ENCODE measurements at places on chromosomes 6 and 20.

GRCh38 chr6:8481727-8482126, 46.4 kb upstream of the SLC35B3 start:
- no peak for DNase-seq

DNA sequence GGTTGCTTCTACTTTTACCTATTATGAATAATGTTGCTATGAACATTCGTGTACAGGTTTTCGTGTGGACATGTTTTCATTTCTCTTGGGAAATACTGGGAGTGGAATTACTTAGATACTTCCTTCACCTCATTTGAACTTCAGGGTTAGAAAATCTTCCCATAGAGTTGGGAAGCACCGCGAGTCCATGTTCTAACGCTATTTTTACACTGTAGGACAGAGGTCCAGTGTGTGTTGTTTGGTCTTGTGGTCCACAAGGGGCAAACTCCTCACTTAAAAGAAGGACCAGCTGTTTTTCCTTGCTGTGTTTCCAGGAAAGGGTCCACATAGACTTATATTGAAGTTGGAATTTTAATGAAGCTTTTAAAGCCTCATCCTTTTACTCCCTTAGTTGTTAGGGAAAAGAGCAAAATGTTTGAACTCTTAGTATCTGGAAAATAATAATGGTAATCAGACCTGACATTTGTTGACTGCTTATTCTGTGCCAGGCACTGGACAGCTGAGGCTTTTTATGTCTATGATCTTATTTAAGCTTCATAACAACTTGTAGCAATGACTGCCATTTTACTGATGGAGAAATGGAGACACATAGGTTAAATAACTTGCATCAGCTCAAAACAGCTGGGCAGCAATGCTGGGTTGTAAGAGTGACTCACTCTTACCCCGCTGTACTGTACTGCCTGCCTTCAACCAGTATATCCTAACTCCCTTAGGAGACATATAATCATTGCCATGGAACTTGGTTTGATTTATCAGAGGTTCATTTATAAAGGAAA, 52.0 kb downstream of the CDC5L start:
- DNase-seq, result no peak

GRCh38 chr6:161076181-161076677, 84.7 kb downstream of the MAP3K4 start:
- DNase-seq, result peak; percentile 45

GRCh38 chr6:40083141-40083920, 149.1 kb upstream of the MOCS1 start:
- DNase-seq, result no peak

- DNase-seq, result no peak
These were observed 4.1 kb downstream of the ATP9A start for GRCh38 chr20:51763965-51764602.

- DNase-seq, result no peak
These were observed 182.3 kb downstream of the THBS2 start for GRCh38 chr6:169071394-169071793.

DNA sequence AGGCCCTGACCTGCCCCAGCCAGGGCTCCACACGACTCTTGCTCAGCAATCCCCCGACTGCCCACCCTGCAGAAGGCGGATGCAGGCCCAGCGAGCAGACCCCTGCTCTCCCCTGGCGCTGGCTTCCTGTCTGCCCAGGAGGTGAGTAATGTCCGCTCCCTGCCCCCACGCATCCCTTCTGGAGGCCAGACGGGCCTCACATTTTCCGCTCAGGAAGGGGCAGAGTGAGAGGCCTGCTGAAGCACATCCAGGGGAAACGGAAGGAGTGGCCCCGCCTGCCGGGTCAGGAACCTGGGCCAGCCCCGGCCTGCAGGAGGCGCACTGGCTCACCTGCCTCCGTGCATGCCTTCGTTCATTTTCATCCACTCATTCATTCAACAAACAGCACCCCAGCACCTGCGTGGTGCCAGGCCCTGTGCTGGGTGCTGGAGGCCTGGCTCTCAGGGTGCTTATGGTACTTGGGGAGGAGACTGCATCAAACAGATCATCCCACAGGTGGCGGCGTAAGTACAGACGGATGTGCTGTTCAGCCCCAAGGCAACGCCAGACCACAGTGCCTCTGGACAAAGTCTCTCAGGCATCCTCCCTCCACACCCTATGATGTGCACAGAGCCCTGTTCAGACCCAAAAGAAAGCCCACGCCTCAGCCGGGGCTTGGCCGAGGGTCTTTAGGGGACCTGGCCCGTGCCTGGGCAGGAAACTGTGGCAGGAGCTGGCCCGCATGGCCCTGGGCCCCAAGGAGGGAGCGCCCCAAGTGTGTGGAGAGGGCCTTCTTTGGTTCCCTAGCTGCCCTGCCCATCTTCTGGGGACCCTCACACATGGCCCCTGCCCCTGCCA, 112.1 kb downstream of the ASXL1 start:
- peak; percentile 77 for DNase-seq

DNA sequence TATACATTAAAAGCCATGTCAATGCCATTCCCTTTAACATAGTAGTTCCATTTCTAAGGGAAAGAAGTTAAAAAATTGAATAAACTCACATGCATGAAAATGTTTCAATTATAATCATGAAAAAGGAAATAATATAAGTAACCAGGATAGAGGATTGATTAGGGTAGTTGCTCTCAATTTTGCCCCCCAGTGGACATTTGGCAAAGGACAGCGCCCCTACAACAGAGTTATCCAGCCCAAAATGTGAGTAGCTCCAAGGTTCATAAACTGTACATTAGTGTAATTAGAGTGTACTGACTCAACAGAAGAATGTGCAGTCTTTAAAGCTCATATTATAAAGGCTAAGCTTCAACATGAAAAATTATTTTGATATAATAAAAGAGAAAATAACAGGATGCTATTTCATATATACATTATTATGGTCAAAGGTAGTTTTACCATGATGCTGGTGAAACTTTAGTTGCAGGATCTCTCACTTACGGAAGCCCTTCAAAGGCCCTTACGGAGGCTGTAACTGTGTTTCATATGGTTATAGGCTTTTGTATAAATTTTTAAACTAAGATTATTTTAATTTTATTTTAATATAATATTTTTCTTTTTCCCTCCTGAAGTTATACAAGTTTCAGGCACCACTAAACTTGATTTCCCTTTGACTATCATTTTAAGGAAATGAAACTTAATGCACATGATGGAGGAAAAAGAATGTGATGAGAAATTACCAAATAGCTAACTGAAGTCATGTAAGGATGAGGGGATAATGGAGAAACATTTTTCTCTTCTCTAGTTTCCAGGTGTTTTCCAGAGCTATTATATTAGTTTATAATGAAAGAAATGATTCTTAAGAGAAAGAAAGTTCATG, 403.6 kb downstream of the PLCB1 start:
- no peak for DNase-seq

GRCh38 chr6:42020967-42021366, 29.4 kb upstream of the TAF8 start:
- DNase-seq, result no peak

DNA sequence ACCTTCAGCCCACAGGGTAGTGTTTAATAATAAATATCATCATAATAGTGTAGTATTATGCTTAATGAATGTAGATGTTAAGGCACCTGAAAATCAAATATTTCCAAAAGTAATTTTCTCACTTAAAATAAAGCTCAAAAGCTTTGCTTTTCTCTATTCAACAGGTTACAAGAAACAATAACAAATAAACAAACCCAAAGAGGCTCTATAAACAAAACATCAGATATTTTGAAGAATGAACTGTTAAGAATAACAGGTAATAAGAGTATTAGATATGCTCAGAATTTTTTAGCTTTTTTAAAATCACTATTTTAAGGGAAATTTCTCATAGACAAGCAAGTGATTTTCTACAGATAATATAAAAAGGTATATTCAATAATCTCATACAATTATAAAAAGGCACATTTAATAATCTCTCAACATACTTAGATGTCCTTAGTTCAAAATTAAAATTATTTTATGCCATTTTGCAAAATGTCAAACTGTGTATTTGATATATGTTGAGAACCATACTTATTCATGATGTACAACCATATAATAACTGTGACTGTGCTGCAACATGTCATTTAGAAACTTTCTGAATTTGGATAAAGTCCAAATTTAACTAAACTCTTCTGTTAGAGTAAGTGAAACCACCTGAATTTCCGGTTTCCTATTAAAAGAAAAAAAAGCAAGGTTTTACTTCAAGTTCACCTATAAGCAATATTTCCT, 35.8 kb downstream of the PHIP start:
- DNase-seq, result no peak

Data from right forelimb (tissue), 1 donor.